A549 treated with RU486 at 1 μM for 4 hours (cell line): ENCODE measurements at places on chromosomes 3 and 15. TPM values are rescaled to one million over a fixed set of nuclear protein-coding genes. Genes with fewer than 3 reads are reported as not detected.

The TMEM108 gene
- total RNA-seq: not detected in 5 replicates

The CLRN1 gene
- not detected in 5 replicates for total RNA-seq

The ZDHHC23 gene
- total RNA-seq: 2.6 to 4.1 TPM (median 3.3 TPM) in 5 replicates

The GOLGA8K gene
- total RNA-seq: 0.42 to 1.0 TPM (median 0.75 TPM) in 5 replicates

The COPS2 gene
- total RNA-seq: 24.0 to 108 TPM (median 60.4 TPM) in 5 replicates

The IL5RA gene
- total RNA-seq: not detected in 5 replicates

The AP3S2 gene
- total RNA-seq: 33.2 to 83.7 TPM (median 43.5 TPM) in 5 replicates

The SCAMP5 gene
- total RNA-seq: 11.2 to 15.7 TPM (median 14.7 TPM) in 5 replicates

The COX5A gene
- 518 to 689 TPM (median 562 TPM) in 5 replicates for total RNA-seq

The SENP8 gene
- total RNA-seq: 1.4 to 2.1 TPM (median 1.8 TPM) in 5 replicates

The FBN1 gene
- 6.3 to 8.5 TPM (median 7.0 TPM) in 5 replicates for total RNA-seq

The CCDC54 gene
- total RNA-seq: not detected in 5 replicates

The IL17RC gene
- total RNA-seq: 11.9 to 16.6 TPM (median 13.0 TPM) in 5 replicates

The GRAMD1C gene
- total RNA-seq: 0.23 to 1.2 TPM (median 0.31 TPM) in 4 of 5 replicates, not detected in the other

The ZKSCAN7 gene
- total RNA-seq: not detected in 5 replicates

The WDR72 gene
- 3.2 to 7.5 TPM (median 6.7 TPM) in 5 replicates for total RNA-seq

The DOCK3 gene
- 0.27 to 0.39 TPM (median 0.34 TPM) in 5 replicates for total RNA-seq

The ITIH1 gene
- not detected in 5 replicates for total RNA-seq

The SLC27A2 gene
- 28.1 to 33.7 TPM (median 29.4 TPM) in 5 replicates for total RNA-seq

The PLSCR5 gene
- total RNA-seq: not detected in 5 replicates

The FMN1 gene
- 0.16 to 0.94 TPM (median 0.50 TPM) in 5 replicates for total RNA-seq

The P3H2 gene
- 29.4 to 48.5 TPM (median 38.8 TPM) in 5 replicates for total RNA-seq

The ROBO1 gene
- total RNA-seq: 13.3 to 16.6 TPM (median 15.0 TPM) in 5 replicates

The ECE2 gene
- not detected in 5 replicates for total RNA-seq

The NAALADL2 gene
- total RNA-seq: 0.21 to 0.23 TPM in 2 of 5 replicates, not detected in the others

The GHRL gene
- not detected in 5 replicates for total RNA-seq

The STRC gene
- total RNA-seq: 0.07 to 0.08 TPM in 2 of 5 replicates, not detected in the others

The SCN11A gene
- total RNA-seq: not detected in 5 replicates

The ACOX2 gene
- total RNA-seq: 6.4 to 11.1 TPM (median 9.6 TPM) in 5 replicates

The CHDH gene
- total RNA-seq: 1.8 to 3.4 TPM (median 2.4 TPM) in 5 replicates

The AMT gene
- total RNA-seq: 0.13 to 0.44 TPM (median 0.30 TPM) in 5 replicates

The ACTRT3 gene
- 2.5 to 3.2 TPM (median 2.8 TPM) in 5 replicates for total RNA-seq

The BCHE gene
- 0.57 to 1.3 TPM (median 1.2 TPM) in 5 replicates for total RNA-seq

The PPM1L gene
- 0.34 to 0.59 TPM (median 0.48 TPM) in 5 replicates for total RNA-seq

The TGM4 gene
- 0.10 to 0.17 TPM in 2 of 5 replicates, not detected in the others for total RNA-seq

The COPB2 gene
- 62.4 to 77.3 TPM (median 68.7 TPM) in 5 replicates for total RNA-seq

The ATP13A5 gene
- not detected in 5 replicates for total RNA-seq

The MUC4 gene
- 0.08 TPM in 1 of 5 replicates, not detected in the others for total RNA-seq

The IQCH gene
- total RNA-seq: 1.4 to 3.5 TPM (median 1.5 TPM) in 5 replicates

The EFCAB12 gene
- 0.39 to 0.82 TPM (median 0.70 TPM) in 5 replicates for total RNA-seq

The GP5 gene
- total RNA-seq: 0.03 TPM in 1 of 5 replicates, not detected in the others

The CAND2 gene
- total RNA-seq: 0.31 to 0.45 TPM (median 0.40 TPM) in 5 replicates
